NCI-H1436 treated with DMSO at 0.1 percent for 48 hours (cell line): ENCODE measurements at places on chromosomes 11 and 22.
A peak's percentile ranks its signal among the peaks of the same experiment; 100 is the strongest.

DNA sequence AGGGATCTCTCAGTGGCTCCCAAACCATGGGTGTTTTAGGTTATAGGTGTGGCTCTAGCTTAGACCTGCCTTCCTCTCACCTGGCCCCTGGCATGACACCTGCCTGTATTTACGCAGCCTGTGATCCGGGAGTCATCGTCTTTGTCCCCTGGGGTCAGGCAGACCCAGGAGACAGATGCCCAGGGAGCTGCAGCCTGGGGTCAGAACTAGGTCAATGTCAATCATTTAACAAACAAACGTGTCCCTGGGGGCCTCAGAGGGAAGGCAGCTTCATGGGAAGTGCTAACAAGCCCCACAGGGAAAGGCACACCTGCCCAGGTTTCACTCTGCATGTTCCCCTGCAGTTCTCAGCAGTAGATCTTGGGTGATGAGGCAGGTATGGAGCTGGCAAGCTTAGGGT, 12.0 kb downstream of the BACE1-AS start:
- peak; percentile 50 for DNase-seq

DNA sequence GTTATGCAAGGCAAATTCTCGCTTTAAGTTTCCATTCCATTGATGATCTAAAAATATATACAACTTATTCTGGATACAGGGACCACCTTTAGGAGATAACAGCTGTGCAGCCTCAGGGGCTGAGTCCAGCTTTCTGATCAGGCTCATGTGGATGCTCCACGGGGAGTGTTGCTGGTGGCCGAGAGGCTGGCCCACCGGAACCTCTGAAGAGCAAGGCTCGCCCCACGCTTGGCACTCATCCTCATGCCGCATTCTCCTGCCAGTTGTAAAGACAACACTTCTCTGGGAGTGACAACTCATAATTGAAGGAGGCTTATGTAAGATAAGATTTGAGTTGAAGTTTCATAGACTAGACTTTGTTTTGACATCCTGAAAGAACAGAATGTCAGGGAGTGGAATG, 123.5 kb downstream of the MPPED1 start:
- no peak for DNase-seq

DNA sequence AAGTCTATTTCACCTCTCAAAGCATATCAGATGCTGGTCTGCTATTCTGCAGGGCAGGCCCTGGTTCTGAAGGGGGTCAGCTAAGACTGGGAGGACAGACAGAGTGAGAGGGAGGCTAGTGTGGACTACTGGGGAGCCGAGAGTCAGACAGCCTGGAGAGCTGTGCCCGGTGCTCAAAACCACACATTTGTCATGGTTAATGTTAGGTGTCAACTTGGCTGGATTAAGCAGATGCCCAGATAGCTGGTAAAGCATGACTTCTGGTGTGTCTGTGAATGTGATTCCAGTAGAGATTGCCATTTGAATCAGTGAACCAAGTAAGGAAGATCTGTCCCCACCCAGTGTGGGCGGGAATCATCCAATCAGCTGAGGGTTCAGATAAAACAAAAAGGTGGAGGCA, 102.6 kb downstream of the SNX19 start:
- DNase-seq = no peak

DNA sequence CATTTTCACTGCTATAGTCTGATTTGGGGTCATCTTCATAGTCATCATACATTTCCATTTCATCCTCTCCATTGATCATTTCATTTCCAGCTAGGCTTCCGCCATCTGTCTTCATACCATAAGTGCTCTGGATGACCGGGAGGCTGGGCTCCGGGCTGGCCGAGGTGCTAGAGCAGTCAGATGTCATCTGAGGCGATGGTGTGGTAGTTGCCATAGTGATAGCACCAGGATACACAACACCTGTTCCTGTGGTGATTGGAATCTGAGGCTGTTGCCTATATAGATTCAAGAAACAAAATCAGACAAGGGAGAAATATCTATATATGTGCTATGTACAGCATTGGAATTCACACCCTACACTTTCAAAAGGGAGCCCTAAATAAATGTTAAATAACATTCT, 383.5 kb downstream of the SOX6 start:
- DNase-seq = no peak

DNA sequence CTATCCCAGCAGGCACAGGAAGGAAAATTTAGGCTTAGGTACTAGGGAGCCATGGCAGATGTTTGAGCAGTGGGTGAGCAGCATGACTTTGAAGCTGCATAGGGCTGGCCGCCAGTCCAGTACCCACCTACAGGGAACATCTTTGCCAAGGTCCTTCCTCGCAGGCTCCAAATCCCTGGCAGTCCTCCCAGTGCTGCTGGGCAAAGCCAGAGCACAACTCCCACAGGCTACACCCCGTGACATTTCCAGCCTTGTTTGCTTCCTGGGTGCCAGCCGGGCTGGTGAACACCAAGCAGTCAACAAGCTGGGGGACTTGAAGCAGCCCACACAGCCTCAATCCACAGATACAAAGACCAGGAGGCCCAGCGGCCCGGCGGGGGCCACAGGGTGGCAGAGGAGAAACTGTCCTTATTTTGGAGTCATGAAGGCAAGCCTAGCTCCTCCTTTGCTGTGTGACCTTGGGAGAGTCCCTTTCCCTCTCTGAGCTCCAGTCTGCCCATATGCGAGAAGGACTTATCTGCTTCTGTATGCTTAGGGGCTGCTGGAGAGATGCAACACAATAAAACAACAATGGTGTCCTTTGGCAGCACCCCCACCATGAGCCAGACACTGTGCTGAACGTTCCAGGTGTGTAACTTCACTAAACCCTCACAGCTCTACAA, 28.0 kb downstream of the TPST2 start:
- DNase-seq = no peak

- no peak for DNase-seq
These were observed 15.9 kb upstream of the CYB5R2 start for GRCh38 chr11:7689239-7689638.

- DNase-seq = no peak
These were observed 58.5 kb downstream of the NCAM1 start for GRCh38 chr11:113019711-113020110.

GRCh38 chr11:115984228-115984627, 480.0 kb upstream of the CADM1 start:
- DNase-seq = no peak

DNA sequence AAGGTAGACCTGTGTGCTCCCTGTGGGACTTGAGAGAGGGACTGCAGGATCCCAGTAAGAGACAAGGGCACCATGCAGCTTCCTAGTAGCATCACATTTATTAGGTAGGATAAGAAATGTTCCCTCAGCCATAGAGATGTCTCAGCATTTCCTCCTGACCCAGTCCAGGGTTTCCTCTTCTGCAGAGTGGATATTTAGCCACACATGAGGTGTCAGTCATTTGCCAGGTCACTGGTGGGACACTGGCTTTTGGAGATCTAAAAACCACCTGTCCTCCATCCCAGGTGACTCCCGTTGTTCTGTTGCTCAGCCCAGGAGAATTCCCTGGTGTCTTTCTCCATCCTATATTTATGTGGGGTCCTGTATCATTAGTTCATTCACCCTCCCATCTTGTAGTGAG, 117.5 kb upstream of the NNMT start:
- DNase-seq = no peak

DNA sequence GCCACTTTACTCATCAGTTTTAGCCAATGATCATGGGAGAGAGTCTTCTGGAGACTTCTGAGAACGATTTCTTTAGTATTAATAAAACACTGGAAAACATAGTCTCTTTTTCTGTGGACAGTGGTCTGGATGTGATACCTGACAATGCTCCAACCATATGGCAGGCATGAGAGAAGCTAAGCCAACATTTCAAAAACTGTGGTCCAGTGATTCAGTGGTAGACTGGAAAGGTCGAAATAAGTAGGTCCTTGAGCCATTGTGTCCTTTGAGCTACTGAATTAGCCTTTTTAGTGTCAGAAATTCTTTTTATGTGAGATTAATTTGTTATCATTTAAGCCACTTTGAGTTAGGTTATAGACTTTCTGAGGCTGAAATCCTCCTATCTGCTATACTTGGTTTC, 197.7 kb upstream of the CTSC start:
- DNase-seq = no peak
